ENCODE measurements at places on chromosomes 5 and 9.

GRCh38 chr5:64210866-64211265 lies 45.2 kb downstream of the RNF180 start:
- DNase-seq: no peak

- DNase-seq: no peak
Measured at GRCh38 chr5:124515497-124516245, 230.8 kb downstream of the ZNF608 start.

GRCh38 chr5:132387640-132388117 lies 18.2 kb downstream of the SLC22A5 start:
- DNase-seq: no peak

- no peak for DNase-seq
Measured at GRCh38 chr9:19119801-19120440, 7.4 kb downstream of the PLIN2 start.

DNA sequence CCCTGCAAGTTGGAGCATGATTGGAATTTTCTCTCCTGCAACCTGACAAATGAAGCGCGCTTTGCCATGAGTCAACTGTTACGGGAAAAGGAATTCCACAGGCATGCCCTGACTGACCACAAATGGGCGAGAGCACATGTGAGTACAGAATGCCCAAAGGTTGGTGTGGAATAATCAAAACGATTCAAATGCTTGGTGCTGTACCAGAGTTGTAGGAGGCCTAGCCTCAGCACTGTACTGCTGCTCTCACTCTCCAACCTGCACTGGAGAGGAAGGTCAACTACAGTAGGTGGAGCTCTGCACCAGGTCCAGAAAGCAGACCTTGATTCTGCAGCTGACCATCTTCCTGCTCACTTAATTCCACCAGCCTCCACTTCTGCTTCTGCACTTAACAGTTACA lies 406.9 kb upstream of the ACTBL2 start:
- DNase-seq: no peak

DNA sequence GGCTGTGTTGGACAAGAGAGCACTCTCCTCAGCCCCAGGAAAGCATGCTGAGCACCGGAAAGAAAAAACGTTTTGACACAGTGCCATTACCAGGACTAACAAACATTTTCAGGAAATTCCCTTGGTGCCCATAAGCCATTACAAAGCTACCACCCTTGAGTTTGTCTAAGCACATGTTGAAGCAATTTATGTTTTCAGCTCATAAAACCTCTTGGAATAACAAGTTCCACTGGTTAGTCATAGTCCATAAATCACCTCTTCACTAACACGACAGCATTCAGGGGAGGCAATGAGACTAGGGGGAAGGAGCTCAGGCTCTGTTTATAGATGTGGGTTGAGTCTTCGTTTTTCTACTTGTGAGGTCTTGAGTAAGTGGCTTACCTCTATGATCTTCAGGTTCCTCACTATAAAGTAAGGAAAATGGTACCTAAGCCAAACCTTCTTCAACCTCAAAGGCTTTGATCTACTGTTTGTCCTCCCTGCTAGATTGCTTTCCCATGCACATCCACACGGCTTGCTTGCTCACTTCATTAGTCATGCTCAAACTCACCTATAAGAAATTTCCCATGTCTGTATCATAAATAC lies 65.4 kb downstream of the DRD1 start:
- DNase-seq: no peak

- DNase-seq: no peak
Measured at GRCh38 chr9:133657120-133657661, 21.0 kb downstream of the DBH start.

- DNase-seq: no peak
Measured at GRCh38 chr5:72612810-72613209, 105.6 kb upstream of the ZNF366 start.

DNA sequence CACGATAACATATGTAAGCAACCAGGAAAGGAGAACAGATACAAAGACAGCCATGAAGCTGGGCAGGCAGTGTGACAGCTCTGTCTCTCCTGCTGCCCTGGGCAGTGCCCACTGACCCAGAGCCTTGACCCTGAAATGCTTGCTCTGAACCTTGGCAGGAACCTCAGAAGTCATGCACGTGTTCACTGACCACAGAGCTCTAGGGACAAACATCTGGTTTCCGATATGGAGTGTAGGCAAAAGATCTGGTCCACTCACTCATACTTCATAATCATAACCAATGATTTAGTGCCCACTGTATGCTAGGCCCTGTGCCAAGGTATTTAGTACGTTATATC lies 102.6 kb downstream of the FSTL4 start:
- DNase-seq: no peak

DNA sequence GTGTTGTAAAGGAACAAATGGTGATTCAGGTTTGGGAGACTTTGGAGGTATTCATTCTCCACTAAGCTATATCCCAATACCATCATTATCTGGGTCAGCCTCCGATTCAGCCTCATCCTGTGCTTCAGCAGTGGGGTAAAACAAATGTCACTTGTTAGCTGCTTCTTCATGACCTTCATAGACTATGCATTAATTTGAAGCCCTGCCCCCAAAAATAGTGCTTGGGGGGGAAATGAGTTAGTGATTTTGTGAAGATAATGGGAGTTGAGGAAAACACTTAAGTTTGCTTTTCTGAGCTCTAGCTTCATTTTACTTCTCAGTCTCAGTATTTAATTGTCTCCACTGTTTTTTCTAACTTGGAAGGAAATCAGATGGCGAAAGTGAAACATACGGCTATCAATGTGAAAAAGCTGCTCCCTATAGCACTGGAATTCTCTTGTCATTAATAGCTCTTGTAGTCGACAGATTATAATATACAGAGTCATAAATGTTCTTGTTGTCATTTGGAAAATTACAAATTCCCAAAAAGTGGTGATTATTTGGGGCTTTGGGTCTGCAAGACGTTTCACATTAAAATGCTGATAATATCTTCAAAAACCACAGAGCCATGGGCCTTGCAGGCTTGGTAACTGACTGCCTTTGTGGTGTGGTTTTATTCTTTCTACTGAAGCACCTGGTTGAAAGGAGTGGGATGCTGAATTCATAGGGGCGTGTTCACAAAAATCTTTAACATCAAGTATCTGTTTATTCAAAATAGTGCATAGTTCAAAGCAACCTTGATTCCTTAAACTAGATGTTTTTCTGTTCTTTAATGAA lies 40.0 kb downstream of the PIK3R1 start:
- peak; percentile 71 for DNase-seq

DNA sequence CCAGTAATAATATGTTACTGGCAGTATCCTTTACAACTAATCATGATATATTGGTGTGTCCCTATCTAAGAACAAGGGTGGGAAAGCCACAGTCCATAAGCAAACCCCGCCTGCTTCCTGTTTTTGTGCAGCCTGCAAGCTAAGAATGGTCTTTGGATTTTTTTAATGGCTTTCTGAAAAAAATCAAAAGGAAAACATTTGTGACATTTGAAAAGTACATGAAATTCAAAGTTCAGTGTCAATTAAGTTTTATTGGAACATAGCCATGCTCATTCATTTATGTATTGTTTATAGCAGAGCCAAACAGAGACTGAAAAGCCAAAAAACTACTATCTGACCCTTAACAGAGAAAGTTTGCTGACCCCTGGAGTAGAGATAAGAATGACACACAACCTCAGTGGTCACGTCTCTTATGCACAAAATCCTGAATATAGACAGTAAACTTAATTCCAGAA lies 12.8 kb upstream of the TMEM245 start:
- DNase-seq: no peak

DNA sequence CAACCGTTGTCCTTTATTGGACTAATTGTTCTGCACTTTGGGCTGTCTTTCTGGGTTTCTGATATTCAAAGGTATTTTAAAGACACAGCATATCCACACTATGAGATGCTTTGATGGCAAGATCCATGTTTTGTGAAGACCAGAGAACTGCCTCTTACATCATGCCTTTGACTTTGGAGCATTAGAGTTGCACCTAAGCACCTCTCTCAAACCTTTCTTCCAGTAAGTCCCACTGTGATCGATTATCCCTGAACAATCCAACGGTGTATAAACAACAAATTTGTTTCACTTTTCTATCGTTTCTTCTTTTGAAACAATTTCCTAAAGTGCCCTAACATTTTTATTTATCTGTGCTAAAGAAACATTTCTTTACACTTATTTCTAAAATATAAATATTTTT lies 144.4 kb downstream of the KCTD16 start:
- no peak for DNase-seq

DNA sequence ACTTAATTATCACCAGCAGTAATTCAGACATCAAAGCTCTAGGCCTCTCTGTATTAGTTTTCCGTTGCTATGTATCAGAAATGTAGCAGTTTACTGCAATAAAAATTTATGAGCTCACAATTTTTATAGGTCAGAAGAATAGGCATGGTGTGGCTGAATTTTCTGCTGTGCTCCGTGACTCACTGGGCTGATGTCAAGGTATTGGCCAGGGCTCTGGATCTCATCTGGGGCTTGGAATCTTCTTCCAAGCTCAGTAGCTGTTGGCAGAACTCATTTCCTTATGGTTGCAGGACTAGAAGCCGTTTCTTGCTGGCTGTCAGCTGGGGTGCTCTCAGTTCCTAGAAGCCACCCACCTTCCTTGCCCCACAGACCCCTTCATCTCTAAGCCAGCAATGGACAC lies 66.3 kb downstream of the PSAT1 start:
- no peak for DNase-seq

DNA sequence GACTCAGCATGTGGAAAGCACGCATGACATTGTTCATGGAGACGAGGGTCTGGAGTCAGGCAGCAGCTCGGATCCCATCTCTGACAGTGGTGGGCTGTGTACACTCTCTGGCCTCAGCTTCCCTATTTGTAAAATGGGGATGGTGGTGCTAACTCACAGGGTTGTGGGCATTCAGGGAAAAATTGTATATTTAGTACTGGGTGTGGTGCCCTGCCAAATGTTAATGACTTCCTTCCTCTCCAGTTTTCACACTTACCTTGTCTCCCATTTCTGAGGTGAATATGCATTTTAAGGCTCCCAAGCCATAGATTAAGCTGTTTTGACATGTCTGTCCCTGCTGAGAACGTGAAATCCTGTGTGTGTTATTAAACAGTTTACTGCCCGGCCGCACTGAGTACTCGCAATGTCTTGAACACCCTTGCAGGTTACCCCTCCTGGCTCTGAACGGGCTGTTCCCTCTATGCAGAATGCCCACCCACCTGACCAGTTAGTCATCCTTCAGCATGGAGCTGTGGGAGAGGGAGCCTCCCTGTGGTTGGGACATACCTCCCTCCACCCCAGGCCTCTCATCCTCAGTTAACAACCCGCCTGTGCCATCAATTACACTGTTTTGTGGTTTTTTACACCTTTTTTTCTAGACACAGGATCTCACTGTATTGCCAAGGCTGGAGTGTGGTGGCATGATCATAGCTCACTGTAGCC lies 25.8 kb downstream of the TJP2 start:
- DNase-seq: no peak

- DNase-seq: no peak
Measured at GRCh38 chr9:28272127-28272526, 698.8 kb upstream of the C9orf72 start.

DNA sequence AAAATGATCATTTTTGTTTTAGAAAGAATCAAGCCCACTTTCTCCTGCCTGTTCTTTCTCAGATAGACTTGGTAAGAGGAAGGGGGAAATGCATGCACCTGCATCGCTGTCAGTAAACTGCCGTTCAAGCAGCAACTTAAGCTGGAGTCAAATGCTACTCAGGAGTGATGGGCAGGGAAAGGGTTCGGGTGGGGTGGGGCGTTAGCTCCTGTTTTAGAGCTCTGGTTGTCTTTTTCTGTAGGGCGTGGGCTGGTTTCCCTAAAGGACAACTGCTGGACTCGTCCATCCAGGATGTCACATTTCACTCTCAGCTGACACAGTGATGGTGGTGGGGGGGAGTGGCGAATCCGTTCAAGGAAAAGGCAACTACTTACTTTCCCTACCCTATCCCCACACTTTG lies 75.0 kb downstream of the NDFIP1 start:
- DNase-seq: no peak

- DNase-seq: no peak
Measured at GRCh38 chr5:145750199-145750598, 84.9 kb downstream of the PRELID2 start.

GRCh38 chr5:63655043-63655442 lies 307.2 kb downstream of the HTR1A start:
- no peak for DNase-seq

GRCh38 chr5:104111632-104112031 lies 549.0 kb upstream of the NUDT12 start:
- no peak for DNase-seq

GRCh38 chr9:18531136-18532065 lies 57.4 kb downstream of the ADAMTSL1 start:
- DNase-seq: no peak

DNA sequence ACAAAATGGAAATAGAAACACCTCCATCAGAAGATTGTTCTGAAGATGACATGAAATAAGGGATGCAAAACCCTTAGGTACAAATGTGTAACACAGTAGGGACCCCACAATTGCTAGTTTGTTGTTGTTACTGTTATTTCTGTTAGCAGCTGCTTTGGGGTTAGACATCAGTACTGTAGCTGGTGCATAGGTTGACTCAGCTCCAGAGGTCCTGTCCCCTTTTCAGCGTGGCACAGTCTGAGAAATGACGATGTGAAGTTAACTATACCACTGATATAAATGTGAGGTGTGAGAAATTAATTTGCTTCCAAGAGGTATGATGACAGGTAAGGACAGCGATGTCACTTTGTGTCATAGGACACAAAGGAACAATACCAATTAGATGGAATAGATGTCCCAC lies 384.6 kb upstream of the KLF4 start:
- no peak for DNase-seq

DNA sequence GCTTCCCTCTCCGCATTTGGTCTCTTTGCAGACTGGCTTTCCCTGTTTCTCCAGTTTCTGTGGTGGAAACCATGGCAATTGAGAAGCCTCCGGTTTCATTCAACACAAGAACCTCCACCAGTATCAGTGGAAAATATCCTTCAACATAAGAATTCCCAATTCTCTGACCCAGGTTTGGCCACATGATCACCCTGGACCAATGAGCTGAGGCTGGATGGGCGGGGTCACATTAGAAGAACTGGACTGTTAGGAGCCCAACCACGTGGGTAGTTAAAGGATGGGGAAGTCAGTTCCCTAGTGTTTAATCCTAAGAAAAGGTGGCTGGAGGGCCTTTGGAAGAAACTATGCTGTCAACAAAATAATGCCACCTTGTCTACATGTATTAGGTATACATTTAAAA lies 336.3 kb downstream of the DMRT2 start:
- no peak for DNase-seq

- no peak for DNase-seq
Measured at GRCh38 chr5:89840906-89841305, 568.6 kb downstream of the CETN3 start.

DNA sequence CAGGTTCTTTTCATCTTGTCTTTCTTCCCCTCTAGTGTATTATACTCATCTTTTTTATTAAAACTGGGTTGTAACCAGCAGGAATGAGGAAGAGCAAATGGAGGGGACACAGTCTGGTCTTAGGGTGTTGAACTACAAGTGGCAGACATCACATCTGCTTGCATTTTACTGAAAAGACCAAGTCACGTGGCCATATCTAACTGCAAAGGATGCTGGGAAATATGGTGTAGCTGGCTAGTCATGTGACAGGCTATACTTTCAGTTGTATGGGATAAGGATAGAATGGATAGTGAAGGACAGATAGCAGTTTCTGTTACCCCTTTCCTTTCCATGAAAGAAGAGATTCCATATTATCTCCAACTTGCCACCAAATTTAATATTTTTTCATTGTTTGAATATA lies 13.0 kb upstream of the FGD3 start:
- no peak for DNase-seq
